ENCODE measurements at places on chromosomes 5 and 9.

GRCh38 chr9:28866951-28867350, 1293.7 kb upstream of the C9orf72 start:
- no peak for DNase-seq

DNA sequence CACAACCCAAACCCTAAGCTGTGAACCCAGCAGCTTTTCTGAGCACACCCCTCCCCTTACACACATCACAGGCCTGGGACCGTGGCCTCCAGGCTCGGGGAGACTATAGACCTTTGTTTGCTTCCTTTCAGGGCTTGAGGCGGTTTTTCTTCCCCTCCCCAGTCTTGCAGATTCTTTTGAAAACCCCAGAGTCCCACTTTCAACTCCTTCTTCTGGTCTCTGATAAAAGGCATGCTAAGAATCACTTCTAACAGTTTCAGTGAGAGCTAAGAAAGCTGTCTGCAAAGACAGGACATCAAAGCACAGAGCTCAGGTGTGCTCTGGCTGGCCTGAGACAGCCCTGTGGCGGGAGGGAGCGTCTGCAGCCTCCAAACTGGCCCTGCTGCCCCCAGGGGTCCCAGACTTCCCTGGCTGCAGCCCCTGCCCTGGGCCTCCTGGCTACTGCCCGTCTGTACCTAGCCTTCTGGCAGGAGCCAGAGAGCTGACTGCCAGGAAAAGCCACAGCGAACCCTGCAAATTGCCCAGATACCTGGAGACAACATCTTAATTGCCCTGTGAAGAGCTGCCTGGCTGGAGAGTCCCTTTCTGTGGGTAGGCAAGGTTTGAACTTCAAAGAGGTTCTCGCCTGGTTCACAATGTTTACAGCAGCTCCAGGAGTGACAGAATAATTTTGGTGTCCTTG, 138.9 kb downstream of the GADD45G start:
- no peak for DNase-seq

- DNase-seq, result no peak
These were observed 8.6 kb downstream of the SLC45A2 start for GRCh38 chr5:33975852-33976251.

- peak; percentile 76 for DNase-seq
These were observed 7.1 kb downstream of the ANP32B start for GRCh38 chr9:97990259-97990658.

- DNase-seq, result no peak
These were observed 8.3 kb downstream of the GRIN1 start for GRCh38 chr9:137147091-137147792.

DNA sequence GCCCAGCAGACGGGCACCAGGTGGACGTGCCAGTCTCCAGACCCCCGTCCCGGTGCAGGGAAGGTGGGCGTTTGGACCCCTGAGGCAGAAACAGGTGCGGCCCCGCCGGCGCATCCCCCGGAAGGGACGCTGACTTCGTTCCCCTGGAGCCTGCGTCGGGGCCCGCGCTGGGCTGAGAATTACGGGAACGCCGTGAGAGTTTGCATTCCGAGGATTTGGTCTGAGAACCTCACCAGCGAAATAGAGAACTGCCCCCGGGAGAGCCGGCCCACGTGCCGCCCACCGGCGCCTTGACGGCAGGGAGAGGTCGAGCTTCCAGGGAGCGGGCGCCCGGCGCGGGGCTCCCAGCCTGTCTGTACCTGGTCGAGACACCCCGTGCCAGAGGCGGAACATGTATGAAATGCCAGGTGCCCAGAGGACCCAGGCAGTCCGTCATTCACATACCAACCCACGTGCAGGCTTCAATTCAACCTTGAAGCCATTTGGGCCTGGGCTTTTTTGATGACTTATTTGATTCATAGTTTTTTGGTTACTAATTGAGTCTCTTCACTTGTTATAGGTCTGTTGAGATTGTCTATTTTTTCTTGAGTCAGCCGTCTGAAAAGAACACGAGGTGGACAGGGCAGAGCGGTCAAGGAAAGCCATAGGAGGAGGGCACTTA, 877 bp upstream of the CAMSAP1 start:
- peak; percentile 31 for DNase-seq

GRCh38 chr5:94540856-94541494, 77.4 kb downstream of the KIAA0825 start:
- DNase-seq, result no peak

DNA sequence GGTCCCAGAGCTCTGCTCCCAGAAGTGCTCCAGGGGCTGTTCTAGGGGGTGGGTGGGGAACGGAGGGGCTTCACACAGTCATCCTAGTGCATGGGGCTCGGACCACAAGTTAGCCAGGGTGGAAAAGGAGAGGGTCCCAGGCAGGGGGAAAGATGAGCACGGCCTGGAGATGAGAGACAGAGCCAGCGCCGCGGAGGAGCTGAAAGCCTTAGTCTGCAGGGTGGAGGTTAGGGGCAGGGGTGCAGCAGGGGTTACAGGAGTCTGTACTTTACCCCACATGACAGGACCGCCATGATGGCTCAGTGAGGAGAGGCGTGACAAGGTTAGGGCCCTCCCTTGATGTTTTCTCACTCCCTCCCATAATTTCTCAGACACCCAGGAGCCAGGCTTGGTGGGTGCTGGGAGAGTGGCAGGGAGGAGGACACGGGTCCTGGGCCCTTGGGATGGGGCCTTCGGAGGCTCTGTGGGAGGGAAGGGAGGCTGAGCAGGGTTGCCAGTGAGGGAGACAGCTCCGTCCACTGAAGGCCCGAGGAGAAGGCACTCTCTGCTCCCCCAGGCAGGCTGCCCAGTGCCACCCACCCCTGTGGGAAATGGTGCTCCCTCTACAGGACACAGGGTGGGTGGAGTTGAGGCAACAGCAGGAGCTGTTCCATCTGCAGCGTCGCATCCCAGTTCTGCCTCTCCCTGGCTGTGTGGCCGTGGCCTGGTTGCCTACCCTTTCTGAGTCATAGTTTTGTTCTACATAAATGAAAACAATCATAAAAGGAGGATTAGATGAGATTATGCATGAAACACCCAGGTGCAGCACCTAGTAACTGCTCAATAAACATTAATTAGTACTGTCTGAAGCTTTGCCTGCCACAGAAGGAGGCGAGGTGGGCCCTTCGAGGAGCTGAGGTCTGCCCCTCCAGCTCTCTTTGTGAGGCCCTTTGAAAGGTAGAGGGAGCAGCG, 66.2 kb downstream of the NDST1 start:
- no peak for DNase-seq

DNA sequence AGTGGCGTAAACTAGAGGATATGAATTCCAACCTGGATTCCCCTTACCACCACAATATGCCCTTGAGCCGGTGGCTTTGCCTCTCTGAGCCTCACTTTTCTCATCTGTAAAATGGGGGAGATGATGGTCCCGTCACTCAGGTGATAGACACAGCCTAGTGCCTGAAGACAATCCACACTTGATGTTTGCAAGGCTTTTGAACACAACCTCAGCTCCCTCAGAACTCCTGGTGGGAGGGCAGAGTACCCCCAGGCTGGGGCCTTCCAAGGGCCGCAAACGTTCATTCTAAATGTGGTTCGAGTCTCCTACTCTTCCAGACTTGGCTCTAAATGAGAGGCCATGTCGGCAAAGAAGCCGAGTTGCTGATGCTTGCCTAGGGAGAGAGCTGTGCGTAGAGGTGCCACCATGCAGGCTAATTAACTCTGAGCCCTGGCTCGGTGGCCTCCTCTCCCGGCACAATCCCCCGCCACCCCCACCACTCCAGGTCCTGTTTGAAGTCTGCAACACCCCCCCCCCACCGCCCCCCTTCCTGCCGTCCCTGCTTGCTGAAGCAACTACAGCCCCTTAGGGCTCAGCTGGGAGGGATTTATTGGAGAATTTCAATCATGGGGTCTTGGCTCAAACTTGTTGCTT, 97.7 kb upstream of the LMX1B start:
- DNase-seq, result no peak

DNA sequence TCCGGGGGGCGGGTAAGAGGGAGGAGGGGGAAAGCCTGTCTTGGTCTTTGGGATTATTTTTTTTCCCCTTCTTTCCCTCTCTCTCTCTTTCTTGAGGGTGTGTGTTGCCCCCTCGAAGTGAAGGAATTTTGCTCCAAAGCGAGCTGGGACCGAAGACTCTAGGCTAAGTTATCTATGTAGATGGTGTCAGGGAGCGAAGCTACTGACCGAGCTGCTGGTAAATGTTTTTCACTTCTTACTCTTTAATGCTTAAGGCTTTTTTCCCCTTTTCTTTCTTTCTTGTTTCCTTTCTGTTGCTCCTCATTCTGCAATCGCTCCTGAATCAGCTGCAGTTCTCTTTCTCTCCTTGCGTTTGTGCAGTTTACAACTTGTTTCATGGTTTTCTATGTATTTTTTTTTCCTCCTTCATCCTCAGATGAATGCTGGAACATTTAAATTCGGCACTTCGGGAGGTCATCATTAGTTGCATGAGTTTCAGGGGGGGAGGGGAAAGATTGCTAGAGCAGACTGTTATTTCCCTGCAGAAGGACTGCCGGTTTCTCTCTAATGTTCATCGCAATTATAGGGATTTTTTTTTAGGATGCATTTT, 1312.0 kb upstream of the WWC1 start:
- DNase-seq, result no peak

Measured in NCI-H226 (cell line).